IMR-90 (cell line): ENCODE measurements at places on chromosomes 6 and 20. TPM values are rescaled to one million over a fixed set of nuclear protein-coding genes. Genes with fewer than 3 reads are reported as not detected.

BHLHE23 gene
- total RNA-seq, result not detected in 2 replicates

DNA sequence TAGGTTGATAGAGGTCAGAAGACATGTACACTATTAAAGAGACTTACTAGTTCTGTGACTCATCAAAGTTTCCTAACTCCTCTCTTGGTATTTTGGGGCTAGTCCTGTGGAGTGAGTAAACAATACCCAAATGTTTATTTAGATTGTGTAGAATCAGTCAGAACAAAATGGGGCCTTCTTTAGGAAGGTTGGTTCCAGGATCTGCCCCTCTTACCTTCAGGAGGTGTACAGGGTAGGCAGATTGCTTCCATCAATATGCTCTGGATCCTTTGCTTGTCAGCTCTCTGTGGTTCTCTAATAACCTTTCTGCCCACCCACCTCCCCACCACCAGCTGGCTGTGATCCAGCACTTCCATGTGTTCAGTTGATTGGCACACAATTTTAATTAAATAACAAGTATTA is 107.0 kb downstream of the POPDC3 start:
- peak; percentile 38 for DNase-seq

GRCh38 chr6:167258646-167259045 is 32.5 kb upstream of the UNC93A start:
- DNase-seq, result no peak

SASH1 gene
- 16.5 and 20.3 TPM in 2 replicates for total RNA-seq

- DNase-seq, result no peak
These were observed 44.1 kb downstream of the CTNNBL1 start for GRCh38 chr20:37737826-37738420.

DNA sequence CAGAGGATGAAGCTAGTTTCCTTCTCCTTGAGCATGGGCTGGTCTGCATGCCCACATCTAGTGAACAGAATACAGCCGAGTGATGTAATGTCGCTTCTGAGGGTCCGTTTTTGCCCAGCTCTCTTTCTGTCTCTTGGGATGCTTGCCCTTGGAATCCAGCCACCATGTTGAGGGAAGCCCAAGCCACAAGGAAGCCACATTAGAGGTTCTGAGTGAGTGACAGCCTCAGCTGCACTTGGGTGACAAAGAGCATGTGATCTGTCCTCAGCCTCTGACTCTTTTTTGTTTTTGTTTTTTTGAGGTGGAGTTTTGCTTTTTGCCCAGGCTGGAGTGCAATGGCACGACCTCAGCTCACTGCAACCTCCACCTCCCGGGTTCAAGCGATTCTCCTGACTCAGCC is 100.6 kb upstream of the SALL4 start:
- no peak for DNase-seq

DNA sequence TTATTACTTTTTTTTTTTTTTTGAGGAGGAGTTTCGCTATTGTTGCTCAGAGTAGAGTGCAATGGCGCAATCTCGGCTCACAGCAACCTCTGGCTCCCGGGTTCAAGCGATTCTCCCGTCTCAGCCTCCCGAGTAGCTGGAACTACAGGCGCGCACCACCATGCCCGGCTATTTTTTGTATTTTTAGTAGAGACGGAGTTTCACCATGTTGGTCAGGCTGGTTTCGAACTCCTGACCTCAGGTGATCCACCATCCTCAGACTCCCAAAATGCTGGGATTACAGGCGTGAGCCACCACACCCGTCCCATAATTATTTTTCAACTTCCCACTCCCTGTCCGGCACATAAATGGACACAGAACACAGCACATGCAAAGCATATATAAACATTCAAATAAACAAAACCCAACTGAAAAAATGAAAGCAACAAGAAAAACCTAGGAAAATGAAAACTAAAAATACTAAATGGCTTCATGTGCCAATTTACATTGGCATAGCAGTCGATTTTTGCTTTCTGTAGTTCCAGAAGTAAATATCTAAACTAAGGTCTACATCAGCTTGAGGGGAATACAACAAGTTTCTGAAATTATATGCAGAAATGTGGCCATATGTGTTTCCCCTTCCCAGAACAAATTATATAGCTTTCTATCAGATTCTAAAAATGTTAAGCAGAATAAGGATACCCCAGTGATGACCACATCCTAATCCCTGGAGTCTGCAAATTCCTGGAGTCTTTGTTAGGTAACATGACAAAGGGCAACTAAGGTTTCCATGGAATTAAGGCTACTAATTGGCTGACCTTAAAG is 113.9 kb downstream of the HFE start:
- no peak for DNase-seq

DNA sequence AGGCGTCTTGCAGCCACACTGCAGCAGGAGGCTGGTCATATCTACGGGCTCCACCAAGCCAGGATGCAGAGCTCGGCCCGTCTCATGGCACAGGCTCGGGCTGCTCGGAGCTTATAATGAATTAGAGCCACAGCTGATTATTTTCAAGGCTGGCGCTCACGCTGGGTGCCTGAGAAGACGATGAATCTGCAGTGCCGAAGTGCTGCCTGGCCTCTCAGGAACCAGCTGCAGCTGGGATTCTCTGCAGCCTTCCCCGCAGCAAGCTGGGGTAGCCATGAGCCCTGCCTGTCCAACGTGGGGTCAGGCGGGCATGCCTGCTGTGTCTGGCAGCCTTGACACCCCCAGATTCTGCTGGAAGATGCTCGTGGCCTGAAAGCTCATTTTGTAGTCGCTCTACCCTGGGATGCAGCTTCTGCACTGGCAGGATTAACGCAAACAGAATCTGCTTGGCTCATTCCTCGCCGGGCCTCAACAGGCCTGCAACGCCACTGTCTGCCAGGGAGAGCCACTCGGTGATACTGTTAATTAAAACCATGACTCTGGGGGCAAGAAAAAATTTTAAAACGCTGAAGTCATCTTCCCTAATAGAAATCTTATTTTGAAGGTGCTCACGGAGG is 104.3 kb downstream of the CDH26 start:
- DNase-seq, result peak; percentile 18

DNA sequence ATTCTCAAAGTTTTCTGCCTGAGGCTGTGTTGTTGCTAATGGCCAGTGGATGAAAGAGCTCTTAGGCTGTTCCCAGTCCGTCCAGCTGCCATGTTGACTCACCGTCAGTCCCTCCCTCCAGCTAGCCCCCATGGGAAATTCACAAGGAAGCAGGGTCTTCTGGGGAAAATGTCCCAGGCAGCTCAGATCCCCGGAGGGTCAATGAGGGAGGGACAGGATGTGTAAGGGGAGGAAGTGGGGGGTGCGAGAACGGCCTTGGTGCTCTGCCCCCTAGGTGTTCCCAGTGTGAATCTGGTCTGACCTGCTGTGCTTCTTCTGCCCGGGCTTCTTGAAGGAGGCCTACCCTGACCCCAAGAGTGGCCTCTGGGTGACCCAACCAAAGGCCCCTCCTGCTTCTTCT is 65.9 kb downstream of the CEBPB start:
- DNase-seq, result peak; percentile 24

DNAH8 gene
- total RNA-seq, result under 0.01 TPM in 1 of 2 replicates, not detected in the other

- DNase-seq, result peak; percentile 59
These were observed 119.4 kb downstream of the TBX18 start for GRCh38 chr6:84645000-84645399.

DNA sequence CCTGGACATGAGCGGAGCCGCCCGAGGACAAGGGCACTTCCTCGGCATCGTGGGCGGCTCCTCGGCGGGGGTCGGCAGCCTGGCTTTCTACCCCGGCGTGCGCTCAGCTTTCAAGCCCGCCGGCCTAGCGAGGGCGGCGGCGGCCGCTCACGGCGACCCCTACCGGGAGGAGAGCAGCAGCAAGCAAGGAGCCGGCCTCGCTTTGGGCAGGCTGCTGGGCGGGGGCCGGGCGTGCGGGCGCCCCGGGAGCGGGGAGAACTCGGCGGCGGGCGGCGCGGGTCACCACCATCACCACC is 6.7 kb downstream of the PRDM13 start:
- DNase-seq, result peak; percentile 18

TSPO2 gene
- not detected in 2 replicates for total RNA-seq

- DNase-seq, result no peak
These were observed 146.7 kb upstream of the LRFN2 start for GRCh38 chr6:40733770-40734396.

- peak; percentile 57 for DNase-seq
These were observed 2.7 kb upstream of the MCCD1 start for GRCh38 chr6:31525932-31526591.

- no peak for DNase-seq
These were observed 54.3 kb downstream of the PPP1R14C start for GRCh38 chr6:150196942-150197745.

GRCh38 chr20:3783511-3784195 is 2.4 kb upstream of the SPEF1 start:
- DNase-seq, result no peak

RIMS4 gene
- not detected in 2 replicates for total RNA-seq

DNA sequence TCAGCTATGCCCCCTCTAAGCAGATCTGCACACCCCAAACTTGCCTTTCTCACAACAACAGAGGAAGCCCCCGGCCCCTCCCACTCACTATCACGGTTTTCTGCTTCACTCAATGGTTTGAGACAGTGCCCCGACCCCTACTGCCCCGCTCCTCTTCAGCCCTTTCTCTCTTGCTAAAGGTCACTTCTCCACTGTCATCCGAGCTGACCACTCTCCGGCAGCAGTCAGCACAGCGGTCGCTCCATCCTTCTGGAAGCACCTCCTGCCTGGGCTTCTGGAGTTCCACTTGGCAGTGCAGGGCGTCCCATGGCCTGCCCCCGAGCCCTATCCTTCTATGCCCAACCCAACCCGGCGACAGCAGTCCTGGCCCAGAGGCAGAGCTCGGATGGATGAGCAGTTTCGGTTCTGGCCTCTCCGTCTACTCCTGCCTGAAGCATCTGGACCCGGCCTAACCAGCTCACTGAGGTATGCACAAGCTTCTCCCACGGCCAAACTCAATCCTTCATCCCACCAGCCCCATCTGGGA is 4.1 kb downstream of the CTSZ start:
- DNase-seq, result no peak

NKX2-4 gene
- total RNA-seq, result not detected in 2 replicates

GRCh38 chr20:11091511-11091910 is 417.7 kb upstream of the JAG1 start:
- DNase-seq, result no peak

DNA sequence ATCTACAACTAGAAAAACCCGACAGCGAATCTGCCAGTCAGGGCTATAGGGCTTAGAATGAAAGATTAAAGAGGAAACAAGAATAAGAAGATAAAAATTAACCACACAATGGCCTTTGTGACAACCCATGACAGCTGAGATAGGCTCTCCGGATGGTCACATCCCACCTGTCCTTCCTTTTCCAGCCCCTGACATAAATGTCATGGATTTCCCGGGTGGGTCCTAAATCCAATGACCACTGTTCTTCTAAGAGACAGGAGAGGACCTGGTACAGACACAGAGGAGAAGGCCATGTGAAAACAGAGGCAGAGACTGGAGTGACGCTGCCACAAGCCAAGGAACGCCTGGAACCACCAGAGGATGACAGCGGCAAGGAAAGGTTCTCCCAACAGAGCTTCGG is 41.8 kb downstream of the ATXN1 start:
- no peak for DNase-seq

GRCh38 chr6:161220346-161220745 is 53.5 kb downstream of the AGPAT4 start:
- no peak for DNase-seq

DNA sequence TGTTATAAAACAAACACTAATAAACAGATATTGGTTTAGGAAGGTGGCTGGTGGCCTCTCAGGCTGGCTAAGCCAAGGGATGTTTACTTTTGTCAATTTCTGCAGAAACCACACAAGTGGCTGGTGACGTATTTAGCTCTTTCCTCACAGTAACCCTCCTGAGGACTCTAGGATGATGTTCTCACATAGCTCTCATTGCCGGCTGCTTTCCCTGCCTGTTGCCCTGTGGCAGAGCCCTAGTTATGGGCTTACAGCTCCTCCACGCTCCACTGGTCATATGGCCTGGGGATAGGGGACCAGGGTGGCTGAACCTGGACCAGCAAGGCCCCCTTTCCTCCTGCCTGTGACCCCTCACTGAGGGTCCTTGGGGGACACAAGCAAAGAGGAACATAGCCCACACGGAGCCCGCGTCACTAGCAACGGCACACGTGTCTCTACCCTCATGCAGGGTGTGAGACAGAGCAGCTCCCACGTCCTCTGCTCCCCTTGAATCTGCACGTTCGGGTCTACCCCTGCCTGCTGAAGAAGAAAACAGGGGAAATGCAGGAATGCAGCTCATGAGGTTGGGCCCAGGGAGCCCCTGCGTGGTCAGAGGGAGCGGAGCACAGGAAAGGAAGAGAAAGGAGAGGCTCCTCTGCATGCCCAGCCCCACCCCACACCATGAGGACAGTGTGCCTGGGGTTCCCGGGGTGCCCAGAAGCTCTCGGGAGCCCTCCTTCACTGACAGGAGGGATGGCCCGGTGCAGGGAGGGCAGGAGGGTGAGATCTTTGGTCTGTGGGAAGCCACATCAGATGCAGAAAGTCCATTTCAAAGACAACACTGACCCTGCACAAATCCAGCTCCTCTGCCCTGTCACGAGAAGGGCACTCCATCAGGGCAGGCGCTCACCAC is 13.9 kb downstream of the RAMACL start:
- DNase-seq, result peak; percentile 98

- no peak for DNase-seq
These were observed 111.1 kb downstream of the AGPAT4 start for GRCh38 chr6:161162722-161163121.

SLC26A8 gene
- total RNA-seq, result not detected in 2 replicates

- no peak for DNase-seq
These were observed 67.6 kb upstream of the FOXQ1 start for GRCh38 chr6:1244278-1244677.

DNA sequence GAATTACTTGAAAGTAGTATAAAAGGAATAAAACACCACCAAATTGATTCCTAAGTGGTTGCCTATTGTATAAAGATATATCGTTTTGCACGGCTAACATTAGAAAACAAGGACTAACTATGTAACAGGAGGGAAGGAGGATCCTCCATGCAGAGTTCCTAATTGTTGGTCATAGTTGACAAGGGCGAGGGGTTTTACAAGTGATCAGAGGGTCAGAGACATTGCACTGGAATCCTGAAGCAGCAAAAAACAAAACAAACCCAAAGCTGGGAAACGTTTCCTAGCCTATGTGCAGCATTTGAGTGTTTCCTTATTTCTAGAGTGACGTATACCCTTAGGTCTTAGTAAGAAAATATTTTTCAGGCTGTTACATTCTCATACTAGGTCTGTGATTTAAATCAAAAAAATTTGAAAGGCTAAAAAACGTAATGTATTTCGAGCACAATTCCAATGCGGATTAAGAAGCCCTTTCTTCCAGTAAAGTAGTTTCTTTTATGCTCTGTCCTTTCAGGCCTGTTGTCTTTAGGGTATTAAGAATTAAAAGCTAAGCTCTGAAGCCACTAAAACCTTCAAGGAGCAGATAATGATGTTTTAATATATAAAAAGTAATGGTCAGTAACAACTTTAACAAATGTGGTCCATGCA is 373.8 kb upstream of the MMS22L start:
- no peak for DNase-seq
